Stimulated activated CD4-positive, alpha-beta T cell treated with anti-CD3 and anti-CD28 coated beads, Interleukin-1b, Interleukin-23, amount 100 ng/mL, for 1 hour (primary cell): ENCODE measurements at places on chromosomes 11 and 22.

DNA sequence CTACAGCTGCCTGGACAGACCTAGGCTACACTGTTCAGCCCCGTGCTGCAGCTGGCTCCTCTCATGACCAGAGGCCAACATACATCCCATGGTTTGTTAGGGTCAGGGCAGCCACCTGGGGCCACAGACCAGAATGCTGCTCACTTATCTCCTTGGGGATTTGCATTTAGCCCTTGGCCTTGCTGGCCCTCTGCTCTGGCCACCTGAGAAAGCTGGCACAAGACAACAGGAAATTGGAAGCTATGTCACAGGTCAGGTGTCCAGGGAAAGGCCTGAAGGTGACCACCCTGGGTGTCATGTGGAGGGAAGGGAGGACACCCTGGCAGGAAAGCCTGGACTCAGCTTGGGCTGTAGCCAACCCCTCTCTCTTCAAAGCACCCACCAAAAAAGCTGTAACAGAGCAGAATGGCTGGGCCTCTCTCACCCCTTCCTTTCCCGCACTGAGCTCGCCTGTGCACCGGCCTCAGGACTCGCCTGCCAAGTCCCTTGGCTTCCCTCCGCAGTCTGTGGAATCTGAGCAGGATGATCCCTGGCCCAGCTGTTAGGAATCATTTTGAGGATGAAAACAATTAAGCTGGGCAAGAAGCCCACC, 86.3 kb downstream of the SNX19 start:
- DNase-seq: no peak

- DNase-seq: no peak
Measured at GRCh38 chr22:46443850-46444389, 93.5 kb downstream of the CELSR1 start.

DNA sequence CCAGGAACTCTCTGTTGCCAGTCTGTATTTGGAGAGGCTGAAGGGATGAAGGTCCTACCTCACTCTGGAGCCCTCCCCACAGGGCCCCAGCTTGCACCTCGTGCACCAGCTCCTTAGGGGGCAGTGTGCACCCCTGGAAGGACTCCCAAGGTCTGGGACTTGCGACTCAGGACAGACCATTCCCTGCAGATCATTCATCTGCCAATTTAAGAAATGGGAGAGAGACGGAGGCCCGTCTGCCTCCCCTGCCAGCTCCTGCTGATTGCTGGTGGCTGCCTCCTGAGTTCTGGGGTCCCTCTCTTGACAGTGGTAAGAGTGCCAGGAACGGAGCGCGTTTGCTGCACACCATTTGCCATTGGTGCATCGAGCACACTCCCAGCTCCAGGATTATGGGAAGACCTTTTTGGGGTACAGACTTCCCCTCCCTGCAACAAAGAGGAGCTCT, 27.4 kb upstream of the MALAT1 start:
- DNase-seq: no peak

DNA sequence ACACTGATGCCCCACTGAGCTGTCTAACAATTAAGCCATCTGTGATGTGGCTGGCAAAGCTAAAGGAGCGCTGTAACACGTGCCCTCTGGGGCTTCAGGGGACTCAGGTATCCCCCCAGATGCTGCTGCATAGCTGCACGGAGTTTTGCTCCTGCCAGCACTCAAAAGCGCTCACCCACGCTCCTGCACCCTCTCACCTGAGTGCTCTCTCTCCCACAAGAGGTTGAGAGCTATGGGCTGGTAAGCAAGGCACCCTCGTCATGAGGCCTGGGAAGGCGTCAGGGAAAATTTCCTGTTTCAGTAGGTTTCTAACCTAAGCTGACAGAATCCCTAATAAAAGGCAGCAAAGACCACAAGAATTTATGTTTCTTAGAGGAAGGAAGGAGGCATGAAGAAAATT, 850.3 kb downstream of the OPCML start:
- no peak for DNase-seq

- DNase-seq: no peak
Measured at GRCh38 chr11:134449713-134450112, 37.7 kb upstream of the B3GAT1 start.

DNA sequence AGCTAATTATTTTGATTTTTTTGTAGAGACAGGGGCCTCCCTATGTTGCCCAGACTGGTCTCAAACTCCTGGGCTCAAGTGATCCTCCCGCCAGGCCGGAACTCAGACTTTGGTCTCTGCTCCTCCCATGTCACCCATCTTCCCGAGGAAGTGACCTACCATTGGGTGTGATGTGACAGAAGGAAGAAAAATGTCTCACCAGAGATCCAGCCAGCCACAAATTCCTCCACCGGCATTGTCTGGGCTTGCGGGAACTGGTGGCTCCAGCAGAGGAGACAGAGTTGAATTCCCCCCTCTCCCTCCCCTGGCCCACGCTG, 772 bp downstream of the SLC25A45 start:
- no peak for DNase-seq

GRCh38 chr22:37907036-37907954, 1.2 kb downstream of the MICALL1 start:
- no peak for DNase-seq

DNA sequence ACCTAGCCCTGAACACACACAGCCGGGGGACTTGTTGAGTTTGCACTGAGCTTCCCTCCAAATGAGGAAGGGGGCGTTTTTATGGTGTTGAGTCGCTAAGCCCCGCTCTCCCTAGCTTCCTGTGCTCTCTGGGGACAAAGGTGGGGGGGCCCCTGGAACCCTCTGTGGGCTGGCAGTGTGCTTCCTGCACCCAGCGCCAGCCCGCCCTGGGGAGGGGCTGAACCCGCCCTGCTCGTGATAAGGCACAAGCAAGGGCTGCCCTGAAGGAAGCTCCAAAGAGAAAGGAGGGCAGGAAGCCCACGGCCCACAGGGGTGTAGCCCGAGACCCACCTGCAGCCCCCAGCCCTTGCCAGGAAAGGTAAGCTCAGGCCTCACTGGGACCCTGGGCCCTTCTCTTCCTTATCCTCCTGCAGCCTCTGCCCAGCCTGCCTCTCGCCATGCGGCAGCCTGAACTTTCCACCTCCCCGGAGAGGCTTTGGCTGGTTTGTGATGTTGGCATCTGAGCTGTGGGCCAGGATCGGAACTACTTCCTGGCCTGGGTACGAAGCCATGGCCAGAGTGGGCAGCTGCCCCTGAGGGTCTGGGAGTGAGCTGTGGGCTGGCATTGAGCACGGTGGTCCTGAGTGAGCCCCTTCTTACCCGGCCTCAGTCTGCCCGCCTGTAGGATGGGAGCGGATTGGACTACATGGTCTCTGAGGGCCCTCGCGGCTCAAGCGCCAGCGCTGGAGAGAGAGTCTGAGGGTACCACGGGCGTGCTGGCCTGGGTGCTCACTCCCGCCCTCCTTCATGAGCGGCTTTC, at the start of gene FERMT3:
FERMT3 (plus strand) TSS at position 265 of the 799 bp plus-strand sequence. CDS start 644 bp downstream, outside the sequence.
- no peak for DNase-seq

DNA sequence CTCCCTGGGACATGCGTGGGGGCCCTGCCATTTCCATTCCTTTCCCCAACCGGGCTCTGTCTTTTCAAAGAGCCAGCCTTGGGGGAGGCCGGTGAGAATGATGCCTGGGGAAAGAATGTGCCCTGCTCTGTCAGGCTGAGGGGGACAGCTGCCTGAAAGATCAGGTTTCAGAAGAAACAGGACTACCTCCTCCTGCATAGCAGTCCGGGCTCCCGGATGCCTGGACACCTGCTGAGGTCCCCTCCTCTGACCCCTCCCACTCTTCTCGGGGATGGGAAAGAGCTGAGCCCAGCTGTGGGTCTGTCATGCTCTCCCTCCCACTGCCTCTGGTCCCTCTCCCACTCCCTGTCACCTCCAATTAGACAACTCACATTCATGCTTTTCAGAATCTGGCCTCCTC, 41.8 kb upstream of the CDON start:
- no peak for DNase-seq

GRCh38 chr11:106818443-106818842, 199.8 kb downstream of the GUCY1A2 start:
- DNase-seq: no peak

DNA sequence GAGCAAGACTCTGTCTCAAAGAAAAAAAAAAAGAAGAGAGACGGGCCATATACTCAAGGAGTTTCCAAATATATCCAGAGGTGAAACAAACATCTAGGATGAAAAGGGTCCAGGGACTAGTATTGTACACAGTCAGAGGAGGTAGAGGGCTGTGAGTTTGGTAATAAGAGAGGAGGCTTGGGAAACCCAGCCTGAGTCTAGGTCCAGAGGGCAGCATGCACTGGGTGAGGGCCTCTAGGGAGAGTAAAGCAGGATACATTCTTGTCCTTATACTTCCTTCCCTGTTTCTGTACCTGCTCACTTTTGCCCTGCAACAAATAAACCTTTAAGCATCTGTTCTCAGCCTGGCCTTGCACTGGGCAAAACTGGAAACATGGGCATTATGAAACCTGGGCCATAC, 31.5 kb downstream of the STIM1 start:
- no peak for DNase-seq

DNA sequence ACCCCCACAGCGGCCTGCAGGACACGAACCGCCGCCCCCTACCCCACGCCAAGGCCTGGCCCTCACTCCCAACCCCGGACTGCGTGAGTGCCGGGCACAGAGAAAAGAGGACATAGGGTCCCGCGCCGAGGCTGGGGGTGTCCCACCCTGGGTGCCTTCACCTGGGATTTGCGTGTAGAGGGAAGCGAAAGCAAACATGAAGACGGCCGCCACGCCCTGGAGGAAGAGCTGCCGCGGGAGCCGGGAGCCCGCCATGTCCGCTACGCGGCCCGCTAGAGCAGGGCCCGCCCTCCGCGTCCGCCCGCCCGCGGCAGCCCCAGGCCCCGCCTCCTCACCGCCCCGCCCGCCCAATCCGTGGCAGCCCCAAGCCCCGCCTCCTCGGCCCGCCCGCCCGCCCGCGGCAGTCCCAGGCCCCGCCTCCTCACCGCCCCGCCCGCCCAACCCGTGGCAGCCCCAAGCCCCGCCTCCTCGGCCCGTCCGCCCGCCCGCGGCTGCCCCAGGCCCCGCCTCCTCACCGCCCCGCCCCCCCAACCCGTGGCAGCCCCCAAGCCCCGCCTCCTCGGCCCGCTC, at the start of gene LMF2:
LMF2 (minus strand) TSS at position 282 of the 570 bp plus-strand sequence; CDS start at position 255, 27 bp downstream.
- peak; percentile 92 for DNase-seq

- DNase-seq: no peak
Measured at GRCh38 chr11:127056338-127056971, 55.9 kb upstream of the KIRREL3 start.

DNA sequence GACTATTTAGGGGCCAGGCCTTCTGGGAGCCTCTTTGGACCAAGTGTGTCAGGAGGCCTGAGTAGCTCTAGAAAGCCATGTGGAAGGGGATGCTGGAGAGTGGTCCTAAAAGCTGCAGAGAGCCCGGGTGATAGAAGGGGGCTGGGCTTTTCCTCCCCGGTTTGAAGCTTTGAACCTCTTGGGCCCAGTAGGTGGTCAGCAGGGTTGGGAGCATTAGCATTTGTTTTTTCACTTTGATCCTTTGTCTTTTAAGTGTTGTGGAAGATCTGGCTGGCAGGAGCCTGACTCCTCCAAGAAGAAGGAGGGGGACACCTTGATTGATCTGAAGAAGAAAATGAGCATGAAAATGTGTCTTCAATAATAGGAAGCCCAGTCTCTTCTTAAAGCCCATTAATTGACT, 596.6 kb downstream of the INSC start:
- DNase-seq: no peak

GRCh38 chr11:8717544-8717875, 34.9 kb downstream of the RPL27A start:
- no peak for DNase-seq

GRCh38 chr11:64385945-64386704, 27.2 kb downstream of the RPS6KA4 start:
- DNase-seq: no peak

DNA sequence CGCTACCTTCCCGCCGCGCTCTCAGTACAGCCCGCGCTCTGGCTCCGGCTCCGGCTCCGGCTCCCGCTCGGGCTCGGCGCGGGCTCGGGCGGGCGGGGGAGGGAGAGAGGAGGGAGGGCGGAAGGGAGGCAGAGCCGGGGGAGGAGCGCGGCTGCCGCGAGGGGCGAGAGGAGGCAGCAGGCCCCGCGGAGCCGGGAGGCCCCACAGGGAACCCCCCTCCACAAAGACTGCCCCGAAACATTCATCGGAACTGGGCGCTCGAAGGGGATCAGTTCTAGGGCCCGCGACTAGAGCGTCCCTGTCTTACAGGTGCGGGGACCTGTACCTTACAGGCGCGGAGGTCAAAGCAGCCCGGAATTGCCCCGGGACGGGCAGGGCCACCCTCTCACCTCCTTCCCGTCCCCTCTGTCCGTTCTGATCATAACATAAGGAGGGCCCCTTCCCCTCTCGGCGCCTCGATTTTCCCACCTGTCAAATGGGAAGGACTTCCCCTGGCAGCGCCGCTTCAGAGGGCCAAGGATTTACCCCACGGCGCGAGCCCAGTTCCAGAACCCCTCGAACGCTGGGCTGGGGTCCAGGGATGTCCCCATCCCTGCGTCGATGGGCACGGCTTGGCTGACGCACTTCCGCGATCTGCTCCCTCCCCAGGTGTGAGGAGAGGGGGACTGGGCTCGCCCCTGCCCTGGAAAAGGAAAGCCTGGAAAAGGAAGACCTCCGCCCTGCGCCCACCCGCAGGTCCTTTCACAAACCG, at the start of gene SHISA8:
SHISA8 (minus strand) TSS at position 40 of the 751 bp plus-strand sequence. CDS start 407 bp downstream, outside the sequence.
- peak; percentile 40 for DNase-seq

DNA sequence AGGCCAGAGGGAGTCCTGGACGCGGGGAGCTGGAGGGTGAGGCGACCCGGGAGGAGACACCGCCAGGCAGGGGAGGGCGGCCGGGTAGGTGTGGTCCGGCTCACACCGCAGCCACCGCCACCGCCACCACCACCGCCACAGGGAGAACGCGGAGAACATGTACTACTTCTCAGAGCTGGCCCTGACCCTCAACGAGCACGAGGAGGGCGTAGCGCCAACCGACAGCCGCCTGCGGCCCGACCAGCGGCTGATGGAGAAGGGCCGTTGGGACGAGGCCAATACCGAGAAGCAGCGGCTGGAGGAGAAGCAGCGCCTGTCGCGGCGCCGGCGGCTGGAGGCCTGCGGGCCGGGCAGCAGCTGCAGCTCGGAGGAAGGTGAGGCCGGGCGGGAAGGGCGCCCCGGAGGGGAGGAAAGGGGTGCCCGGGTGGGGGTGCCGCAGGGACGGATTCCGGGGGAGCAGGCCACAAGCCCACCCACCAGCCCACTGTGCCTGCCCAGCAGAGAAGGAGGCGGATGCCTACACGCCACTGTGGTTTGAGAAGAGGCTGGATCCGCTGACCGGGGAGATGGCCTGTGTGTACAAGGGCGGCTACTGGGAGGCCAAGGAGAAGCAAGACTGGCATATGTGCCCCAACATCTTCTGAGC, 62.8 kb downstream of the MORC2 start:
- DNase-seq: no peak

- no peak for DNase-seq
Measured at GRCh38 chr22:40535642-40536041, 100.9 kb downstream of the MRTFA start.

- no peak for DNase-seq
Measured at GRCh38 chr11:77020734-77021133, 13.5 kb upstream of the B3GNT6 start.
